SW 1271 (cell line): ENCODE measurements at places on chromosomes 6 and 20.

DNA sequence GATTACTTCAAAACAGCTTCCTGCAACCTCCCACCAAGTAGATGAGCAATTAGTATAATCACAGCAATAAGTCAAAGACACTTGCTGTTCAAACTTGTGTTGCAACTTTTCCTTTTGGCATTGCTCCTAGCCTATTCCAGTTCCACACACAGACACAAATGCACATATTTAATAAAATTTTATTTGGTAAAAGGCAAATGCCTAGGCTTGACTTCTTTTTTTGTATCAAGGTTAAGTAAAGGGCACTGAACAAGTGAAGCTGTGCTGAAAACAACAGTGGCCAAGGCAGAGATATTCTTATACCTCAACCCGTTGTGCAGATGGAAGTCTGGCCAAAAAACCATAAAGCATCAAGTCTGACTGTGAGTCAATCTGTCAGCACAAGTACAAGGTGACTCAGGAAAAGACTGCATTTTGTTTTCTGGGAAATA is 708.4 kb upstream of the CITED2 start:
- DNase-seq: no peak

- DNase-seq: no peak
Measured at GRCh38 chr6:166542580-166542912, 43.9 kb downstream of the RAMACL start.

DNA sequence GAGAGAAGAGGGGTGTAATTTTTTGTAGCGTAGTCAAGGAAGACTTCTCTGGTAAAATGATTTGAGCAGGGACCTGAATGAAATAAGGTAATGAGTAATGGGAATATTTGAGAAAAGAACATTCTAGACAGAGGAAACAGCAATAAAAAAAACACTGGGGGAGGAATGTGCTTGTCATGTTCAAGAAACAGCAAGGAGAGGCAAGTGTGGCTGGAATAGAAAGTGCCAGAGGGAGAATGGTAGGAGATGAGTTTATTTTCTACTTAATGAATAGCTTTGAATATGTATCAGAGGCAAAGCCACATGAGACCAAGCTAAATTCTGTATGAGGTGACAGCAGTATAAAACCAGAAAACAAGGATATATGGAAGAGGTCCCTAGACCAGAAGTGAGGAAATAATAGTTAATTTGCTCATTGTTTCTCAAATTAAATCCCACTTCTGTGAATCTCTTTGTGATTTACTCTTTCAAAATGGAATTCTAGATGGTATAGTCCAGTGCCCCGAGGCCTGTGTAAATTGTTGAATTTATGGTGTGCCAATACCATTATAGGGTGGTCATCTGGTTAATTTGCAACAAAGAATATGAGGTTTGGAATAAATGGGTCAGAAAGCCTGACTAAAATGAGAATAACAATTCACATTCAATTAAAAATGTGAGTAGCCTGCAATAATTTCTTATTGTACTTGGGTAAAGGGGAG is 170.2 kb downstream of the CDKAL1 start:
- no peak for DNase-seq

- no peak for DNase-seq
Measured at GRCh38 chr20:50403565-50404418, 106.4 kb upstream of the PTPN1 start.

DNA sequence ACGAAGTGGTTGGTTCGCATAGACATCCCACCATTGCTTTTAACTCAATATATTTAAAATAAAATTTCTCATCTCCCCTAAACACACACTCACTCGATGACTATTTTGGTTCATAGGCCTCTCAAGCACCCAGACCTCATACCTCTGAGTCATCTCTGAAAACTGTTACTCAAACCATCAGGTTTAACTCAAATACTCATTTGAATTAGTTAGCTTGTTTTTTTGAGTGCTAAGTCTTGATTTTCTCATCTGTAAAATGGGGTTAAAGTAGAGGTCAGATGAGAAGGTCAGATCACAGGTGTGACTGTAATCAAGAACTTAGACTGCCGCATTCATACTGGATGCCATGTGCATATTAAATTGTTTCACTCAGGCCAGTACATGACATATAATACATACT is 243.9 kb upstream of the TENT5A start:
- no peak for DNase-seq
